HCT116 (cell line): ENCODE measurements at places on chromosomes 12 and 14. TPM values are rescaled to one million over a fixed set of nuclear protein-coding genes. Genes with fewer than 3 reads are reported as not detected.

- no peak overlapping the region for H3K27ac ChIP-seq
- H3K4me3 ChIP-seq: no peak overlapping the region
- no peaks in the 10 kb centered on the region for H3K27me3 ChIP-seq
- H3K4me1 ChIP-seq: no peaks in the 10 kb centered on the region
- no peak for DNase-seq
- peaks cover 11% of the 10 kb centered on the region for H3K36me3 ChIP-seq
Measured at GRCh38 chr14:90276646-90277367, 20.5 kb downstream of the PSMC1 start.

DNA sequence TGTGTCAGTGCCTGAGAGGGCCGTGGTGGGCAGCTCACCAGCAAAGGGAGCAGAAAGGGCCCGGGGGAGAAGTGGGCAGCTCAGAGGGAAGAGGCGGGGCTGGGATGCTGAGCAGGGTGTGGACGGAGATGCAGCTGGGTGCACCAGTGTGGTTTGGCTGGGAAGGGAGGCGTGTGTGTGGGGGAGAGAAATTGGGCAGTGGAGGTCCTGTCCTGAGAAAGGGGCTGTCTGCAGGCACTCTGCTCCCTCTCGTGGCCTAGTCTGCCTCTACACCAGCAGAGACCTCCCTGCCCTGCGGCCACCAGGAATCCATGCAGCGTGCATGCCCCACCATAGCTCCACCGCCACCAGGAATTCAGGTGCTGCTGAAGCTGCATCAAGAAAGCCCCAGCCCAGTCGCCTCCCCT, 6.4 kb downstream of the TMEM121 start:
- no peaks in the 10 kb centered on the region for H3K36me3 ChIP-seq
- H3K4me1 ChIP-seq: no peaks in the 10 kb centered on the region; the same call in 1 of the 2 replicates
- no peak overlapping the region for H3K27ac ChIP-seq
- H3K4me3 ChIP-seq: no peak overlapping the region

- no peak overlapping the region for H3K27ac ChIP-seq
- H3K36me3 ChIP-seq: no peaks in the 10 kb centered on the region
- no peak overlapping the region for H3K4me3 ChIP-seq
- no peak for DNase-seq
- H3K27me3 ChIP-seq: peaks cover 5% of the 10 kb centered on the region; the same call in 1 of the 2 replicates
Measured at GRCh38 chr14:100767003-100767787, 40.5 kb downstream of the DLK1 start.

DNA sequence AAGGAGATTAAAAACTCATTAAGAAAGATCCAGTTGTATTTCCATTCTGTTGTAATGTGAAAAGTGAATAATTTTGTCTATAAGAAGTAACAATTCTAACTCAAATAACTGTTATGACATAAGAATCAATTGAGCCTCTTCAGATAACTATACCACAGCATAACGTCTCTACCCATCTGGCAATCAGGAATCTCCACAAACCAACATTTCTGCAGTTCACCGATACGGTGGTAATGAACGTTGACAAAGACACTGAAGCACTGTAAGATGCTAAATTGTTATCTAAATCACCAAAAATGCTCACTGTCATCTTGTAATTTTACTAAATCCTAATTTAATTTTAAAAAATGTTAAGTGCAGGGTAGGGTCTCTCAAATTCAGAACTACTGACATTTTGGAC, 130.9 kb upstream of the USP15 start:
- no peaks in the 10 kb centered on the region for H3K4me1 ChIP-seq
- H3K36me3 ChIP-seq: no peaks in the 10 kb centered on the region
- H3K4me3 ChIP-seq: no peak overlapping the region
- no peaks in the 10 kb centered on the region for H3K27me3 ChIP-seq

DNA sequence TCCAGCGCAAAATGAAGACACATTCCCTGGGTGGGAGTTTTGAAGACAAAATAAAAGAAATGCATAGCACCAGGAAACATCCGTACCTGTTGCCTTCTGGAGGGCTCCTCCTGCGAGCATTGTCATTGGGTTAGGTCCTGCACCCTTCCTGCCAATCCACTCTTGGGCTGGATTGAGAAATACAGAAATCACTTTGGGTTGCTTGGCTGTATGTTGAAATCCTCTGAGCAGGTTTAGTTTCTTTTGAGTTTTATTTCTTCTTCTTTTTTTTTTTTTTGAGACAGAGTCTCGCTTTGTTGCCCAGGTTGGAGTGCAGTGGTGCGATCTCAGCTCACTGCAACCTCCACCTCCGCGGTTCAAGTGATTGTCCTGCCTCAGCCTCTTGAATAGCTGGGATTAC, 67.6 kb downstream of the ARF6 start:
- no peak overlapping the region for H3K27ac ChIP-seq
- H3K27me3 ChIP-seq: no peaks in the 10 kb centered on the region
- H3K36me3 ChIP-seq: no peaks in the 10 kb centered on the region
- peaks cover 23% of the 10 kb centered on the region for H3K4me1 ChIP-seq
- H3K4me3 ChIP-seq: no peak overlapping the region

DNA sequence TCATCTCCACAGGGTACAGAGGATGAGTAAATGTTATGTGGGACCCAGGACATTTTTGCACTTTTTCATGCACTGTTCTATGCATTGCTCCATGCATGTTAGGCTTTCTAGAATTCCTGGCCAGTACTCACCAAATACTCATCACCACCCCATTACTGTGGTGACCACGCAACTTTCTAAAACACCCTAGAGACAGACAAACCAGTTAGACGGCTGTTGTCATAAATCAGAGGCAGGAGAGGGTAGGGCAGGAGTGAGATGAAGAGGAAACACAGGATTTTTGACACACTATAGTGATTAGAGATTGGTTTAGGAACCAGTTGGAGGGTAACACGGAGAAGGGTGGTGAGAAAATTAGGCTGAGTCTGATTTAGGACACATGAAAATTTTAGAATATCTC, 59.3 kb downstream of the IFNG start:
- no peaks in the 10 kb centered on the region for H3K27me3 ChIP-seq
- H3K36me3 ChIP-seq: no peaks in the 10 kb centered on the region
- no peak overlapping the region for H3K27ac ChIP-seq

- H3K4me3 ChIP-seq: no peak overlapping the region
- H3K36me3 ChIP-seq: peaks cover 3% of the 10 kb centered on the region; the same call in 1 of the 2 replicates
- H3K27ac ChIP-seq: no peak overlapping the region
- DNase-seq: no peak
- peaks cover 37% of the 10 kb centered on the region for H3K4me1 ChIP-seq
Measured at GRCh38 chr12:27754795-27755194, 25.2 kb upstream of the KLHL42 start.

DNA sequence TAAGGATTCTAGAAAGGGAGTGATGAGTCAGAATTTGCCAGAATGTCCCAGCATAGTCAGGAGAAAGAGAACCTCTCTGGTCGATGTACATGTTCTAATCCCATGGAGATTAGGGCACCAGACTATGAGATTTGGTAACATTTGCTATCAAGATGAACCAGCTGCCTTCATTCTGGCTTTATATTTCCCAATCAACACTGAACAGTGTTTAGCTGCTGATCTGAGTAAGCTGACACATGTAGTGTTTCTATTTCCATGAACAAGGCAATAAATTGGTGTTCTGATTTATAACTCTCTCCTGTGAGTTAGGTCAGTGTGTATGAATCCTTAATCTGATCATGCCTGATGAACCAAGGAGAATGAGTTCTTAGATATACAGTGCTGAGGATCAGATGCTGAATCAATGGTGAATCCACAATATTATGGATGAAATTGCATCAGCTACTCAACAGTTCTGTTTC, 158.0 kb upstream of the AMIGO2 start:
- no peaks in the 10 kb centered on the region for H3K27me3 ChIP-seq
- no peak overlapping the region for H3K4me3 ChIP-seq
- no peaks in the 10 kb centered on the region for H3K36me3 ChIP-seq
- H3K27ac ChIP-seq: no peak overlapping the region
- H3K4me1 ChIP-seq: peaks cover 2% of the 10 kb centered on the region
- no peak for DNase-seq

- no peaks in the 10 kb centered on the region for H3K36me3 ChIP-seq
- no peak overlapping the region for H3K4me3 ChIP-seq
- no peak overlapping the region for H3K27ac ChIP-seq
Measured at GRCh38 chr12:71504476-71504875, 64.9 kb downstream of the LGR5 start.

GRCh38 chr12:12909228-12909994, 18.0 kb downstream of the GPRC5A start:
- no peak for DNase-seq
- H3K4me3 ChIP-seq: no peak overlapping the region
- H3K27me3 ChIP-seq: no peaks in the 10 kb centered on the region

Gene KLHL33
- total RNA-seq: 0.05 TPM

Gene FAM222A
- 3.7 TPM for total RNA-seq

Gene ANAPC5
- 112 TPM for total RNA-seq

Gene KLRB1
- not detected for total RNA-seq

Gene NTS
- total RNA-seq: not detected

Gene TUBA1C
- 571 TPM for total RNA-seq

Gene SLC2A14
- not detected for total RNA-seq
